ENCODE measurements at places on chromosomes 4 and X.

DNA sequence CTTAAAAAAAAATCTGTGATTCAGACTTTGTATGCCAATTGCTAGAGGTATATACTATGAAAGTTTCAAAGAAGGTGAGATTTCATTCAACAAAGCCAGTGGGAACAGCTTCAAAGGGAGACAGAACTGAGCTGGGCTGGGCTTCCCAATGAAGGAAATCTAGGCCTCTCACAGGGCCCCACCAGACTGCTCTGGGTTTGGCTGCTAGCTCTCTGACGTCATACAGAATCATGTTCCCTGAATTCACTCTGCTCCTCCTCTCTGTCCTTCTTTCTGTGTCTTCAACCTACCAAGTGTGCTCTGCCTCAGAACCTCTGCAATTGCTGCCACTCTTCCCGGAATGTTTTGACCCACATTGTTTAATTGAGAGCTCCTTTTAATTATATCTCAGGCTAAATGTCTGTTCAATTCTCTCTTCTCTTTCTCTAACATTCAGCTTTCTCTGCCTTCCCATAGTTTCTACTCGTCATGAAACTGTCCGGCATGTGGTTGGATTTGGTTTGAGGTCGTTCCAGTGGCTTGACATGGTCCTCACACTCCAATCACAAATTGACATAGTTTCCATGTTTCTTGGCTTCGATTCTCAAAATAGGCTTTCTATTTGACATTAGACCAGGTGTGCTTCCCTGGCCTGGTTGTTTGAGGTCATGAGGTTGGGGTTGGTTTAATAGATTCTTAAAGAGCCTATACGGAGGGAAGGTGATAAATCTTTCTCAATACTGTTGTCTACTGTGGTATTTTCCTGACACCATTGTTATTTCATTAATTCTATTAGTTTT, 282.1 kb upstream of the EMCN start:
- DNase-seq, result no peak

DNA sequence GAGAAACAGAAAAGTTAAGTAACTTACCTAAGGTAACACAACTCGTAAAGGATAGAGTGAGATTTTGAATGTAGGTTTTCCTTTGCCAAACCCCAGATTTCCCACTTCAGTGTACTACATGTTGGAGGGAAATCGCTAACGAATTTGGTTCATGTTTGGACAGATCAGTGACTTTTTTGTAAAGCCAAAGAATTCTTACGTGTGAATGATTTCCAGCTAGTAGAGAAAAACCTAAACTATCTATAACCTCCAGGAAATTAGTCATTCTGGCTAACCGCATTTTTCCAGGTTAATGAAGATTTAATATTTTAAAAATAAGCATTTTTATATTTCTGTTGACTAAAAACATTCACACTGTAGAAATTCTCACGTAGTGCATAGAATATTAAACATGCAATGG, 7.2 kb downstream of the TENM3 start:
- no peak for DNase-seq

DNA sequence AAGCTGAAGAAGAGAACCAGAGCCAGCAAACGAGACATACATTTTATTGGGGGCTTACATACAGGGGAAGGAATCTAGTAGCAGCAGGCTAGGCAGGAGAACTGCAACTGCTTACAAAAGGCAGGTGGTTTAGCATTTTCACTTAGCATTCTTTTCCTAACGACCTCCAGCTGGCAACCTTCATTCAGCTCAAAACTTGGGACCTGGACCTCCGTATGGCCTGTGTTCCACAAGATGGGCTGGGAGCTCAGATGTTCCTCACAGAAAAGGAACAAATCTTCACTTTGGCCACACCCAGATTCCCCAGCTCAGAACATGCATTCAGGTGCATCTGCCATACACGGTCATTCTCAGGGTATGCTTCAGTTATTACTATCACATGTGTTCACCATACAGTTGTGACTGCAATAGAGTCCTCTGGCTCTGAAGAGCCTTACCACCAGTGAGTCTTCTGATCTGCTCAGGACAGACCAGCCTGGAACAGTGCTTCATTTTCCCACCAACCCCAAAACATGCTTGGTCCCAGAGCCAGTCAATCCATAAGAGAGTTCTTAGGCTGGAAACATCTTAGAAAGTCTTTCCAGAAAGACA, 29.6 kb upstream of the AP1AR start:
- no peak for DNase-seq

DNA sequence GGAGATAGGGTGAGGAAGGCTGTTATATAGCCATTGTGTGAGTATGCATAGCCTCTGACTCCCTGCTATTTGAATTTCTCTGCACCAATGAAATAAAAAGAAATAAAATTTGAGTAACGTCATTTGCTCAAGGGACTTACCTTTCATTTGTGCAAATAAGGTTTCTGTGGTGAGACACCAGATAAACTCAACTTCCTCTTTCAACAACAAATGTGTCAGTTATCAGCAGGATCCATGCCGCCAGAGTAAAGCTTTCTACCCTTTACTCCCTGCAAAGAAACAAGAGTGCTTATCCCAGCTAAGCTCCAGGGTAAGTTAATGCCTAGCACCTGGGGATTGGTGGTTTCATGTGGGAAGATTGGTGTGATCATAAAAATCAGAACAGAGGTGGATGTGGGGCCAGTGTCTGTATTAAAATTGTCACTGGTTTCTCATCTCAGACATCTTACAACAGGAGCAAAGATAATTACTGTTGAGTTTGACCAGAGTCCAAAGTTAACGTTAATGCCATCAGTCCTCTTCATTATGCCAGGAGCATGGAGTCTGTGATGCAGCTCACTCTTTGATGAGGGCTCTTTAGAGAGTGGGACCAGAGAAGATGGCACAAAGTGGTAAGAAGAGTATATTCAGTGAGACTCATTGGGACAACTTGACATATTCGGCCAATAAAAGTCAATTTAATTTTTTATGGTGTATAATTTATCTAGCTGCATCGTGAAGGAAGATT, at the start of gene P2RY10:
Gene P2RY10, plus strand, starts transcription at position 206 of the 727 bp plus-strand sequence. CDS start 15,130 bp downstream, outside the sequence.
- no peak for DNase-seq

GRCh38 chrX:107738272-107738671, 37.3 kb downstream of the TSC22D3 start:
- no peak for DNase-seq

- DNase-seq, result no peak
Measured at GRCh38 chr4:116736756-116737155, 348.6 kb downstream of the TRAM1L1 start.

- no peak for DNase-seq
Measured at GRCh38 chrX:38939067-38939466, 137.8 kb downstream of the MID1IP1 start.

GRCh38 chr4:123127218-123127617, 204.8 kb upstream of the NUDT6 start:
- DNase-seq, result no peak

DNA sequence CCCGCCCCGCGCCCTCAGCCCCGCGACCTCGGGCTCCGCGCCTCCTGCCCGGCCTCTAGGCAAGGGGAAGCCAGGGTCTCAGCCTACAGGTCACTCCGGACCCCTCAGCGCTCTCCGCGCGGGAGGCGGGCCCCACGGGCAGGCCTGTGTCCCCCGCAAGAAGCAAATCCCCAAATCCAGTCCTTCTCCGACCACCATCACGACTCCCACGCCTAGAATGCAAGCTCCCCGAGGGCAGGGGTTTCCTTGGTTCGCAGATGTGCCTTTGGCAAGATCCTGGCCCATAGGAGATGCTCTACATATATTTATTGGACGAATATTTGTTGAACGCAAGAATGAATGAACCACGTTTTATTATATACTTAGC, 260 bp upstream of the CCDC149 start:
- DNase-seq, result no peak

DNA sequence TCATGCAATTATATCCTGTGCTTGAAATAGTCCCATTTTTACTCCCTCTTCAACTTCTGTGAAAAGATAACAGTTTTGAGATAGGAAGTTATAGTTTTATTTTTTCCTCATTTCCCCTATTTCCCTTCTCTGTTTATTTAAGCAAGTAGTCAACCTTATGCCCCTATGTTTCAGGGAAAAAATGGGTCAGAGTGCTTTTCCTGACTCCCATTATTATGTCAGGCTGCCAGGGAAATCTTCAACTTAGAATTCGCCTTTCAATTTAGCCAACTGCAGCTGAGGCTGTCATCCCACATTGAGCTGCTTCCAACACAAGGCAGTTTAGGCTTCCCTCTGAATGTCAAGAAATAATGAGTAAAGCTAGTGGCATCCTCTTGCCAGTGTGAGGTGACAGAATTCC, 42.3 kb downstream of the NXT2 start:
- no peak for DNase-seq
